ENCODE measurements at places on chromosomes 12 and 14.

GRCh38 chr14:60621386-60621785 is 27.9 kb downstream of the SIX1 start:
- no peak overlapping the region for H3K4me3 ChIP-seq
- no peak overlapping the region for H3K27ac ChIP-seq
- H3K4me1 ChIP-seq, result no peaks in the 10 kb centered on the region
- H3K27me3 ChIP-seq, result peaks cover 32% of the 10 kb centered on the region

- no peak overlapping the region for H3K27ac ChIP-seq
- peaks cover 3% of the 10 kb centered on the region for H3K27me3 ChIP-seq
- H3K36me3 ChIP-seq, result no peaks in the 10 kb centered on the region
- H3K4me3 ChIP-seq, result no peak overlapping the region
- no peaks in the 10 kb centered on the region for H3K4me1 ChIP-seq
Measured at GRCh38 chr12:76123259-76124212, 39.1 kb upstream of the NAP1L1 start.

- peaks cover 21% of the 10 kb centered on the region for H3K4me1 ChIP-seq
- peaks cover 4% of the 10 kb centered on the region for H3K27me3 ChIP-seq
- DNase-seq, result no peak
Measured at GRCh38 chr12:116590561-116590960, 31.4 kb downstream of the MAP1LC3B2 start.

DNA sequence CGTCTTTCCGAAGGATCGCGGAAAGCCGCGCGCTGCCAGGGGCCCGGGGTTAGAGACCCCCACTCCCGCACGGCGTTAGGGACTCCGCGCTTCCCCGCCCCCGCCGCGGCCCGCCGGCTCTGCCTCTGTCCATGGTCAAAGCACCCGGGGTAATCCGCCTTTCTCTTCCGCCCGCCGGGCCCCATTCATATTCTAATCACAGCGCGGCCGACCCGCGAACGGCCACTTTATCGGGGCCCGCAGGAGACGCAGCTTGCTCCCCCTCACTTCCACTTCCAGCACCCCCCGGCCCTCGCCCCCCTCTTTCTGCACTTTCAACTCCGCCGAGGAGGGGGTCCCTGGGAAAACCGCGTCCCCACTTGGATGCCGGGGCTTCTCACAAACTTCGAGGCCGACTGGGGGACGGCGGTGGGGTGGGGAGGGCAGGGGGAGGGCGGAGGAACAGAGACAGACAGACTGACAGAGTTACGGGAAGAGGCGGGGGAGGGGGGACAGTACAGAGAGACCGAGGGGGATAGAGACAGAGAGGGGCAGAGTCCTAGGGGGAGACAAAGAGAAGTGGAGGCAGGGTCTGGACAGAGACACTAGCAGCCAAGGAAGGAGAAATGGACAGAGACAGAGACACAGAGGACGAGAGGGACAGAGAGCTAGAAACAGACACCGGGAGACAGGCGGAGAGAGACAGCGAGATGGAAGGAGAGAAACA is 1.1 kb upstream of the RFX4 start:
- H3K4me1 ChIP-seq, result peaks cover 41% of the 10 kb centered on the region
- peaks cover 86% of the 10 kb centered on the region for H3K27me3 ChIP-seq
- no peak for DNase-seq
- peak overlapping the region; percentile 58 for H3K4me3 ChIP-seq
- H3K36me3 ChIP-seq, result no peaks in the 10 kb centered on the region

DNA sequence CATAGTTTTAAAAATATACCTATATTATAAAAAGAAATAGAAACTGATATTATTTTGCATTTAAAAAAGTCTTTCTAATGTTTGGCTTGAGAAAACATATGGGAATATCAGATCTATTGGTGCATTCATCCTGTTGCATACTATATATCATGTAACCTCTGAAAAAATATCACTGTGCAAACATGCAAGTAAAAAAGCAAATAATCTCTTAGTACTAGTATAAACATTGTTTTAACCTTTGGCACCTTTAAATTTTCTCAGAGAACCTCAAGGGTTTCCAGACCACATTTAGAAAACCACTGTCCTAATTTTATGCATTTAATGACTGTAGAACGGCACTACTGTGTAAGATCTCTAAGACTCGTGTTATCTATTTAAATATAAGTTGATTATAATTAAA is 416.8 kb downstream of the LRFN5 start:
- no peaks in the 10 kb centered on the region for H3K36me3 ChIP-seq
- H3K27me3 ChIP-seq, result no peaks in the 10 kb centered on the region
- no peak overlapping the region for H3K4me3 ChIP-seq

DNA sequence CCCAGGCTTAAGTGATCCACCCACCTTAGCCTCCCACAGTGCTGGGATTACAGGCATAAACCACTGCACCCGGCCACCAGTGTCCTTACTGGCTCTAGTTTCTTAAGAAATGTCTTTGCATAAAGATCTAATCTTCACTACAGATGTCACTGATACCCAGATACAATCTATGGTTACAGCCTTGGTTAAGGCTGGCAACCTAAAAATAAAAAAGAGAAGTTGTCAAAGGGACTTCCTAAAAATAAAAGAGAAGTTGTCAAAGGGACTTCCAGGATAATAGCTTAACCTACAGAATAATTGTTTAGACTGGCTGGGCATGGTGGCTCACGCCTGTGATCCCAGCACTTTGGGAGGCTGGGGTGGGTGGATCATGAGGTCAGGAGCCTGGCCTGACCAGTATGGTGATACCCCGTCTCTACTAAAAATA is 27.6 kb downstream of the ETFBKMT start:
- H3K36me3 ChIP-seq, result peaks cover 76% of the 10 kb centered on the region
- H3K27me3 ChIP-seq, result no peaks in the 10 kb centered on the region
- no peak overlapping the region for H3K4me3 ChIP-seq
- H3K4me1 ChIP-seq, result peaks cover 10% of the 10 kb centered on the region
- no peak overlapping the region for H3K27ac ChIP-seq

- peaks cover 18% of the 10 kb centered on the region for H3K27me3 ChIP-seq
- DNase-seq, result no peak
- peaks cover 9% of the 10 kb centered on the region for H3K4me1 ChIP-seq
- H3K4me3 ChIP-seq, result no peak overlapping the region
- H3K36me3 ChIP-seq, result no peaks in the 10 kb centered on the region
Measured at GRCh38 chr12:546265-546919, 86.7 kb downstream of the B4GALNT3 start.

DNA sequence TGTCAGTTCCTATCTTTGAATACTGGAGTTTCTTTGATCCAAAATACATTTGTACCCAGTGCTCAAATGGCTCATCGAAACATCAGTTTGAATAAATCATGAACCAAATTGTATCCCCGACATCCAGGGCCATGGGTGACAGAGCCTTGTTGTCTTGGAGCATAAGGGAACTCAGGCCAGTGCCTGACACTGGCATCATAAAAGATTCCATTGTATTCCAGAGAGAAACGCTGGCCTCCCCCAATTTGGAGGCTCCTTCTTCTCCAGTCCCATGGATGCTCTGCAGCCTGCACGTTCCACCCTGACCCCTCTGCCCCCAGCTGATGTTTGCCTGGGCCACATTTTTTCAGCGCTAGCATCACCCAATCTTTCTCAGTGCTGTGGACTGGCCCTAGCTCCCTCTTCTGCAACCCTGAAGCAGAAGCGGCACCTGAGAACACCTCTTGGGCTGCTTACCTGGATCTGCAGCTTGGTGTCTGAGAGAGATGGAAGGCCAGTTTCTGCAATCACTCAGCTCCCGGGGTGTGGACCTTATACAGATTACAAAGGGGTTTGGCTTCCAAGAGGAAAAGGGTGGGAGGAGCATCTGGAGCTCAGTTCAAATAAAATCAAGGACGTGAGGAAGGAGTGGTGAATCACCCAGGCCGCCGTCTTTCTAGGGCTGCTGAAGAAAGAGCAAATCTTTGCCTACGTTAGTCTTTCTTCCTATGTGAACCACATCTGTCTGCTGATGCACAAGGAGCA is at the start of gene RNASE1:
Gene RNASE1 (minus strand): TSS at position 504 of the 744 bp plus-strand sequence. CDS start 776 bp downstream, outside the sequence.
- no peak within 1 kb of the TSS for H3K4me3 ChIP-seq
- no peaks in the 10 kb centered on the region for H3K36me3 ChIP-seq
- no peak for DNase-seq
- no peaks in the 10 kb centered on the region for H3K27me3 ChIP-seq

DNA sequence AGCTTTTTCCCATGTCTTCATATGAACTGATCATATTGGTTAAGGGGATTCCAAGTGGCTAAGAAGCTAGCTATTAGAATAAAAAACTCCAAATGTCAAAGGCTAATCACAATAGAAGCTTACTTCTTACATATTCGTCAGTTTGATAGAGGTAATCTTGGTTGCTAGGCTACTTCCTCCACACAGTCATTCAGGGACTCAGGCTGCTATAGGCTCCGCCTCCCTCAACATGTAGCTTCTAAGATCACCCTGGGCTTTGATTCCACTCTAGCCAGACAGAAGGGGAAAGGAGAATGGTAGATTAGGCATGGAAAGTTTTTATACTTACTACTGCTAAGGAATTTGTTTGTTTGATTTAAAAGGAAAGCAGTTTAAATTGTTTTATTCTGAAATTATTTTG is 207.9 kb downstream of the EFCAB11 start:
- no peaks in the 10 kb centered on the region for H3K27me3 ChIP-seq
- peaks cover 46% of the 10 kb centered on the region for H3K4me1 ChIP-seq
- no peaks in the 10 kb centered on the region for H3K36me3 ChIP-seq
- H3K27ac ChIP-seq, result no peak overlapping the region
- DNase-seq, result no peak

DNA sequence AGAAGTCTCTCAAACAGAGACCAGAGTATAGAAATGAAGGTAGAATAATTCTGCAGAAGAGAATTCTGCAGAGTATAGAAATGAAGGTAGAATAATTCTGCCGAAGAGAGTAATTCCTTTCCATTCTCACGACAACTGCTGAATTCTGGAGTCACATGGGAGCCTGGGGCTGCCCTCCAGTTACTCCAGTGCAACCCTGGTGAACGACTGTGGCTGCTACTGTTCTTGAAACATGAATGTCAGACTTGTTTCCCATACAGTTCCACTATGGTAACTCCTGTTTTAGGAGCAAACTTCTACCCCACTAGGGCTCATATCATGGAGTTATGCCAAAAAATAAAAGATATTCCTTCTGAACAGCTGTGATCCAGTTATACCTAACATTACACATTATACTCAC is 164.4 kb downstream of the KICS2 start:
- no peak for DNase-seq
- H3K36me3 ChIP-seq, result no peaks in the 10 kb centered on the region
- H3K27ac ChIP-seq, result no peak overlapping the region
- no peaks in the 10 kb centered on the region for H3K4me1 ChIP-seq

- no peak for DNase-seq
- no peak overlapping the region for H3K4me3 ChIP-seq
- no peaks in the 10 kb centered on the region for H3K27me3 ChIP-seq
- H3K4me1 ChIP-seq, result no peaks in the 10 kb centered on the region
Measured at GRCh38 chr12:101115326-101115725, 94.7 kb downstream of the SLC5A8 start.

DNA sequence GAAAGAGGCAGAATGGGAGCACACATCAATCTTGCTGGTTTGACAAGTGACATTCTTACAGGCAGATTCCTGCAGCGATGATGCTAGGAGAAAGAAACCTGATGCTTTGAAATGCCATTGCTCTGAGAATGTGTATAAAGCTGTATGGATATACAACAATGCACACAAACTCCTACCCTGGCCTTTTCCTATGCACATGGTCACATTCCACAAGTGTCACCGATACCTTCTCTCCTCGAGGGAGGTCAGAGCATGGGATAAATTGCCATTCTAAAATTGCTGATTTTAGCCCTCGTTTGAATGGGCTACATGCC is 11.9 kb downstream of the FGF6 start:
- no peak overlapping the region for H3K4me3 ChIP-seq
- peaks cover under 1% of the 10 kb centered on the region for H3K4me1 ChIP-seq
- DNase-seq, result no peak

GRCh38 chr12:70638639-70639360 is 1.6 kb upstream of the PTPRB start:
- H3K27ac ChIP-seq, result no peak overlapping the region
- H3K4me3 ChIP-seq, result no peak overlapping the region

GRCh38 chr12:2739069-2739468 is 55.7 kb upstream of the FKBP4 start:
- H3K4me3 ChIP-seq, result no peak overlapping the region
- no peak overlapping the region for H3K27ac ChIP-seq
- H3K36me3 ChIP-seq, result no peaks in the 10 kb centered on the region
- H3K4me1 ChIP-seq, result peaks cover 3% of the 10 kb centered on the region
- DNase-seq, result no peak

GRCh38 chr12:110917961-110918360 is 2.4 kb downstream of the MYL2 start:
- no peak for DNase-seq
- H3K4me1 ChIP-seq, result no peaks in the 10 kb centered on the region
- no peak overlapping the region for H3K4me3 ChIP-seq
- no peak overlapping the region for H3K27ac ChIP-seq
- peaks cover 16% of the 10 kb centered on the region for H3K27me3 ChIP-seq
- H3K36me3 ChIP-seq, result no peaks in the 10 kb centered on the region

DNA sequence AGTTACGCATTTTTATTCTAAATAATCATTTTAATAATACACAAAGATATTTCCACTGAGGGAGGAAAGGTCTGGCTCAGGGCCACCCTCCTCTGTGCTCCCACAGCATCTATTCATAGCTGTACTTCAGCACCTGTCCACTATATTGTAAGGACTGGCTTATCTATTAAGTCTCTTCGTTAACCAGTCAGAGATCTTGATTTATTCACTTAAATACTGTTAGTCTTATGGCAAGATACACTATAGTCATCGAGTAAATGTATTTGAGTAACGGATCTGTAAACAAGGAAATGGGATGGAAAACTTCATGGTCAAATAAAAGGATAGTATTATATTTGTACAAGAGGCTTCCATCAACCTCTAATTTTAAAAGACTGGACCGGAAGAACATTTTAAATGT is 54.6 kb downstream of the SPTLC2 start:
- H3K27me3 ChIP-seq, result no peaks in the 10 kb centered on the region
- no peak overlapping the region for H3K27ac ChIP-seq

- no peaks in the 10 kb centered on the region for H3K36me3 ChIP-seq
- H3K4me1 ChIP-seq, result peaks cover 11% of the 10 kb centered on the region
- H3K27me3 ChIP-seq, result no peaks in the 10 kb centered on the region
- no peak overlapping the region for H3K4me3 ChIP-seq
- no peak for DNase-seq
Measured at GRCh38 chr12:112327209-112327938, 54.9 kb downstream of the HECTD4 start.

DNA sequence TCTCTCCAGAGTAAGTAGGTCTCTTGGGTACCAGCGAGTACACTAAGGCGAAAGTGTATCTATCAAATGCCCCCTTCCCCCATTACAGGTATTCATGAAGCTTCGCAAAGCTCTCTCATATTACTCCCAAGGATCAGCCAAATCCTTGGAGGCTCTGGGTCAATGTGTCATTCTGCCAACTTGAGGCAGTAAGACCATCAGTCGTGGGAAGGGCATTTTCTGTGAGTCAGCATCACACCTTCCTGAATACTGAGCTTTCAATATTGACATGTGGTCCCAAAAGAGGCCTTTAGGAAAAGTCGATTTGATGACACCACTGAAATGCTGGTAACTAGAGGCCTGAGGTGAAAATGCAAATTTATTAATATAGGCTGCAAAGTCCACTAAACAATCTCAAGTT is 323.9 kb downstream of the LRIG3 start:
- no peaks in the 10 kb centered on the region for H3K36me3 ChIP-seq
- no peak for DNase-seq
- H3K27ac ChIP-seq, result no peak overlapping the region
- no peaks in the 10 kb centered on the region for H3K4me1 ChIP-seq
- no peak overlapping the region for H3K4me3 ChIP-seq
- no peaks in the 10 kb centered on the region for H3K27me3 ChIP-seq

- DNase-seq, result no peak
- H3K36me3 ChIP-seq, result no peaks in the 10 kb centered on the region
- H3K4me3 ChIP-seq, result no peak overlapping the region
- H3K27ac ChIP-seq, result no peak overlapping the region
Measured at GRCh38 chr12:102993537-102993936, 36.1 kb downstream of the ASCL1 start.

Measured in activated T-cell treated with anti-CD3 and anti-CD28 coated beads, Interleukin-2, amount 50 U/mL, for 24 hours (primary cell).